ENCODE measurements at places on chromosomes 1 and 21.

GRCh38 chr1:9700340-9700739 is 48.8 kb downstream of the PIK3CD start:
- DNase-seq: no peak

DNA sequence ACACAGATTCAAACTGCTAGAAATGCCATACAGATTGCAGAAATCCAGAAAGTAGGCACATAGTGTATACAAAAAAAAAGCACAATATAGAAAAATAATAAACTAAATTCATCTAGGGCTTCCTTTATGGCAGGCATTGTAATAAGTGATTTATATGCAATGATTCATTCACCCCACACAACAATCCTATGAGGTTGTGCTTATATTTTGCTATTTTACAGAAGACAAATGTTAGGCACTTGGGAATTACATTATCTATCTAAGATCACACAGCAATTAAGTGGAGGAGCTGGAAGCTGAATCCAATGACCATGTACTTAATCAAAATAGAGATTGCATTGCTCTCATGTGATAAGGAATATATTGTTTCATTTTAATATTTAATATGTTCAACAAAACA is 225.7 kb upstream of the KCNK2 start:
- DNase-seq: no peak

DNA sequence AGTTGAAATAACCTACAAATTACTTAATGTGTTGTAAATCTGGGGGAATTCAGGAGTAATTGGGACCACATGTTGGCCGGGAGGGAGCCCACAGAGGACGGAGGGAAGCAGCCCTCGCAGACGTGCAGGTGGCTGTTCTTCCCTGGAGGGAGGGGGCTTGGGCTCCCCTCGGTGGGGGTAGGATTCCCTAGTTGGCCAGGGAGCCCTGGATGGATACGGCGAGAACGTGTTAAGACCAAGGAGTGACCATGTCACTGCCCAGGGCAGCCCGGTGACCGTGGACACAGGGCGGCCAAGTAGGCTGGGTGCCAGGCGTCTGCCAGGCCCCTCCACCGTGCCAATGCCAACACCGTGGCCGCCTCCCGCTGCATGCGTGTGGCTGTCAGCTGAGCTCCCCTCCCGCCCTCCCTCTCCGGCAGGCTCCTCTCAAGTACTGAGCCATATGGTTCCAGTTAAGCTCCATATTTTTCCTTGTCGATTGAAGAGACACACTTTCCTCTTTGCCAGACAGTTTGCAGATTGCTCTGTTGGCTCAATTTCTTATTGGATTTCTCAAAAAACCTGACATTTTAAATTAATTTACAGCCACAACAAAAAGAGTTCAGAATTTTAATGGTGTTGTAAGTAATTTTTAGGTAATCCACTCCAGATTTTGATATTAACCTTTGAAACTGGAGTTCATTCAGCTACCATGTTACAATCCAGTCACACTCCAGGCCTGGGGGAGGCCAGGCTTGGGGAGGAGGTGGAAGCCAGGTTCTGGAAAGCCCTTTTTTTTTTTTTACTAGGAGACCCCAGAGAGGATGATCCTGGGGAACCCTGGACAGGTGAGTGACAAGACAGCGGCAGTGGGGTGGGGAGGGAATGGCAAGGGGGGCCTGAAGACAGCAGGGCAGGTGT is 71.2 kb downstream of the CASZ1 start:
- DNase-seq: no peak

GRCh38 chr21:30986965-30987364 is 51.3 kb downstream of the KRTAP19-8 start:
- no peak for DNase-seq

DNA sequence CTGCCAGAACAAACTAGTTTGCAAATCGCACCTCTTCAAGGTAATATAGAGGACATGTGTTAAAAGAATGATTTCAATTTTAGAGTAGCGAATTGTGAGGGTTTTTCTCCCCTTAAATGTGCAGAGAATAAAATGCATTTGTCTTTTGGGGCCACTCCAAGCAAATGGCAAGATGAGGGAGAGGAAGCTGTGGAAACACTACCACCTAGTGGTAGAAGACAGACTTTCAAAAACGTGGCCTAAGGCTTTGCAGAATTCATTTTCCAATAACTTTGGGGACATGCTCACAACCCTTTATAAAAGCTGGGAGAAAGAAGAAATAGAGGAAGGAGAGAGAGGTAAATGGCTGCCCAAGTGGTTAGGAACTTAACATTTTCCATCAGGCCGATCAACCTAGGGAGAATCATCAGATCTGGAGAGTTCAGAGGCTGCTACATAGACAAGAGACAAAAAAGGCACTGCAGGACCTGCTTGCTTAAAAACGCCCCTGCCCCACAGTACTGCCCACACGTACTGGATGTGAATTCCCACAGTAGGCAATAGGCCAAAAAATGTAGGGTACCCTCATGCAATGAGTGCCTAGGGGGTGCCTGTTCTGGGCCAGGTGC is 15.7 kb upstream of the RCAN1 start:
- DNase-seq: peak; percentile 46

DNA sequence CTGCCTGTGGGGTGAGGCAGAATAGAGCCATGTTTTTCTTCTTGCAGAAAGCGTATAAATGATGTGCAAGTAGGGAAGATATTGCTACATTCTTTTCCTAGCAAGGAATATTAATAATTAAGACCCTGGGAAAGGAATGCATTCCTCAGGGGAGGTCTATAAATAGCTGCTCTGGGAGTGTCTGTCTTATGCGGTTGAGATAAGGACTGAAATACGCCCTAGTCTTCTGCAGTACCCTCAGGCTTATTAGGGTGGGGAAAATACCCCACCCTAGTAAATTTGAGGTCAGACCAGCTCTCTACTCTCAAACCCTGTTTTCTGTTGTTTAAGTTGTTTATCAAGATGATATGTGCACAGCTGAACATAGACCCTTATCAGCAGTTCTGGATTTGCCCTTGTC is 155.9 kb upstream of the HMCN1 start:
- DNase-seq: no peak

- peak; percentile 82 for DNase-seq
These were observed at the start of gene SOX13 for GRCh38 chr1:204072931-204073836. SOX13 (plus strand) TSS chr1:204073115; CDS start chr1:204112916, 39,801 bp downstream.

DNA sequence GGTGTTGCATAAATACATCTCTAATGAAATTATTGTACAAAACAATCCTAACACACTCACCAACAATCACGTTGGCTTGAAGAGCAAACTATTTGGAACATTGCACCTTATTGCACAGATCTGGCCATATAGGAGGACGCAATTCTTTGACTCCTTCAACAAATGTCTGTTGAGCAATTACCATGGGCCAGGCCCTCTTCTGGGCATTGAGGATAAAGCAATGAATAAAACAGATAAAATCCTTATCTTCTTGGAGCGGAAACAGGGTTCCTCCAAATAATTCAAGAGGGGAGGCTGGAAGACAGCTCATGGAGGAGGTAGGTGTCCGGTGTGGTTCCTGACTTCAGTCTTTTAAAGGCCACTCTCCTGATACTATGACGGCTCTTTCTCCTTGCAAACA is 43.3 kb downstream of the PAX7 start:
- no peak for DNase-seq

DNA sequence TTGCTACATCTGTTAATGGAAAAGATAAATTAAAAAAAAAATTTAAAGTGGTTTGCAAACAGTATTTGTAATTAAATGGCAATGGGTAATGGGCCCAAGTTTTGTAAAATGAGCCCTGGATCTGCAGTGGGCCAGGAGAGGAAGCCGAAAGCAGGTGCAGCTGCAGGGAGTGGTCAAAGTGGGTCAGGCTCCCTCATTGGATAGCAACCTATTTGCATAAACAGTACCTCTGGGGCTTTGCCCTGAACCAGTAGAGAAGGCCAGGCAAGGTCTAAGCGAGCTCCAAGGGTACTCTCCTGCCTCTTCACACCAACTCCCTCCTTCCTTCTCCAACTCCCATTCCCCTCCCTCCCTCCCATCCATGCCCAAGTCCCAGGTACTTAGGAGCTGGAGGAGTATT is 138.9 kb downstream of the HMGB4 start:
- no peak for DNase-seq

DNA sequence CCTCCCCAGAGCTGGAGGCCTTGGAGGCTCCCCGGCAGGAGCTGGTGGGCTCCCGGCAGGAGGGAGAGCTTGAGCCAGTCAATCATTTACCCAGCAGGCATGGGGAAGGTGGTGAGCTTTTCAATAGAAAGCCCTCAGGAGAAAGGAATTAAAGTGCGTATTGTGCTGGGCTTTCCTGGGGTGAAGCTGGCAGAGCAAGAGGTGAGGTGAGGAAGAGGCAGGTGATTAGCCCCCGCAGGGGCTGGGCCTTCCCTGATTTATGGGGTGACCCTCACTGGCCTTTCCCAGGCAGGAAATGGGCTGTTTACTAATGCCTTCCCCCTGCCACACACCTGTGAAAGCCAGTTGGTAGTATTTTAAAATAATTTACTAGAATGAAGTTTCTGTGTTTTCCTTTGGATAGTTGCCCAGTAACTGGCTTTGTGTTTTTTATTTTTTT is 25.8 kb downstream of the CLDN14 start:
- DNase-seq: peak; percentile 43

- DNase-seq: no peak
These were observed 52.3 kb downstream of the RHBG start for GRCh38 chr1:156421062-156421938.

DNA sequence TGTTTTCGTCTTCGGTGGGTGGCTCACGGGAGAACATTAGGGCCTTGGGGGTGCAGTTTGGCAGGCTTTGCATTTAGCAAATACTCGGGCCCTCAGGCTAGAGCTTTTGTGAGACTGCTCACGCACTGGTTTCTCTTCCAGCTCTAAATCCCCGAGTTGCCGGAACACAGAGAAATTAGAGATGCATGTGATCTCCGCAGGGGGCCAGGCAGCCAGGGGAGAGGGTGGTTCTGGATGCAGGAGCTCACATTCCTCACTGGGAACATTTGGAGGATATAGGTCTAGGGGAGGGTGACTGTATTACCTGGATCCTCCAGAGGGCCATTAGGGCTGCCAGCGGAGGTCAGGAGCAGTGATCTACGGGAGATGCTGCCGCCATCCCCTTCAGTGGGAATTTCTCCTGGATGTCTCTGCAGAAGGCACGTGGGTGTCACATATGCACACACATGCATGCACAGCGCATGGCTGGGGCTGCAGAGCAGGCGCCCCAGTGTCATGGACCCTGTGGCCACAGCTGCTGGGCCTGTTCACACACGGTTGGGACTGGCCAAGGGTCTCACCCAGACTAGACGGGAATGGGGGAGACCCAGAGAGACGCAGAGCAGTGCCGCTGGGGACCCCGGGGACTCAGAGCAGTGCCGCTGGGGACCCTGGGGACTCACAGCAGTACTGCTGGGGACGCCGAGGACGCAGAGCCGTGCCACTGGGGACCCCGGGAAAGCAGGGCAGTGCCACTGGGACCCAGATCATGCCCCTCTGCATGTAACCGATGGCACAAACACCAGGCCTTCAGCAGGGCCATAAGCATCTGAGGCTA is 258.7 kb downstream of the CAMTA1 start:
- no peak for DNase-seq

- DNase-seq: no peak
These were observed 296.2 kb downstream of the LMX1A start for GRCh38 chr1:165060285-165060793.

GRCh38 chr1:247056071-247056470 is 22.5 kb downstream of the ZNF670 start:
- no peak for DNase-seq

- no peak for DNase-seq
These were observed 290.0 kb downstream of the SETD4 start for GRCh38 chr21:35770101-35770945.

GRCh38 chr1:10669570-10669969 is 126.9 kb downstream of the CASZ1 start:
- no peak for DNase-seq

DNA sequence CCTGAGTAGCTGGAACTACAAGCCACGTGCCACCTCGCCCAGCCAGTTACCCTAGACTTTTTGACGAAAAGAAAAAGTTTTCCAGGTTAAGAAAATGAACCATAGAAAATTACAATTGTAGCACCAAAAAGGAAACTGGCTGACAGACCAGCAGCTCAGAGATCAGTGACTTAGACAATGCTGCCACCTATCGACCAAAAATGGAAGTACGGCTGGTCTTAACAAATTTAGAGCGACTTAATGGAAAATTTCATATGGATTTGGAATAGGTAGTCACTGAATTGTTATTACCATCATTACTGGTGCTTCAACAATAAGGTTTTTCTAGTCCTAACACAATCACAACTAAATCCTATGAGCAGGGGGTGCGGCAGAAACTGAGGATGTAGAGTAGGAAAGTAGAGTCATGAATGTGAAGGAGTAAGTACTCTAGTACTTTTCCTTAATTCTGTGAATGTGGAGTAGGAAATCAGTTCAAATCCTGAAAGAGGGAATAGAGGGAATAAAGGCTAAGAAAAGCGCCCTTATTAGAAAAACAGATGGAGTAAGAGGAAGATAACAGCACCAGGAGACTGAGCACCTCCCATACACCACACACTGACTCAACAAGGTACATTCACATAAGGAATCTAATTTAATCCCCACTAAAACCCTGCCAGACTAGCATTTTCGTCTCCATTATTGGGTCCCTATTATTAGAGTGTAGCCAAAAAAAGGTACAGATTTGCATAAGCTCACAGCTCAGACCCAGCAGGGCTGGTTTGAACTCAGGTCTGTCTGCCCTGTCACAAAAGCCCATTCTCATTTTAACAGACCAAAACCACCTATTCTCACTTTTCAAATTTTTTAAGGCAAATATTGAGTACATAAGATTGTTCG is 37.9 kb upstream of the MGST3 start:
- peak; percentile 80 for DNase-seq

DNA sequence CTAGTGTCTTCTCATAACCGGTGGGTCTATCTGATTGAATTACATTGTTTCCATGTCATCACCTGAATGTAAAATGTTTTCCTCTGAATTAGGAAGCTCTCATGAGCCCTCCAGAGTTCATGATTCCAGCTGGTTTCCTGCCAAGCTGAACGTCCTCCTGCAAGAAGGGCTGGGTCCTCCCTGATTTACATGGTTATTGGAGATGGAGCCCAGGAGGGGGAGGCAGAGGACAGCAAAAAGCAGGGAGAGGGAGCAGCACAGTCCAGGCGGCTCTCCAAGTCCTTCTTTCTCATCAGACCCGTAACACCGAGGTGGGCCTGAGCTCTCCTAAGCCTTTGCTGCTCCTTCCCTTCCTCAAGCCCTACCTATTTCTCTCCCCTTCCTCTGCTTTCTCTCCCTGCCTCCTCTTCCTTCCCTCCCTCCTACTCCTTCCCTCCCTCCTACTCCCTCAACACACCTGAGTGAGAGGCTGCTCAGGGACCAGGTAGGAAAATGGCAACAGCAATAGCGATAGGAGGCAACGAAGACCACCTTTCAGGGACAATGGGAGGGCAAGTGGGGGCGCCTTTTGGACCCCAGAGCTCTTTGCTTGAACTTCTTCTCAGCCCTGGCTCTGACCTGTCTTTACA is 265.9 kb downstream of the PRDM2 start:
- DNase-seq: peak; percentile 65

Data from right renal pelvis (tissue), 4 donors.